Keratinocyte (primary cell): ENCODE measurements at places on chromosomes 4 and X. TPM values are rescaled to one million over a fixed set of nuclear protein-coding genes. Genes with fewer than 3 reads are reported as not detected.

DNA sequence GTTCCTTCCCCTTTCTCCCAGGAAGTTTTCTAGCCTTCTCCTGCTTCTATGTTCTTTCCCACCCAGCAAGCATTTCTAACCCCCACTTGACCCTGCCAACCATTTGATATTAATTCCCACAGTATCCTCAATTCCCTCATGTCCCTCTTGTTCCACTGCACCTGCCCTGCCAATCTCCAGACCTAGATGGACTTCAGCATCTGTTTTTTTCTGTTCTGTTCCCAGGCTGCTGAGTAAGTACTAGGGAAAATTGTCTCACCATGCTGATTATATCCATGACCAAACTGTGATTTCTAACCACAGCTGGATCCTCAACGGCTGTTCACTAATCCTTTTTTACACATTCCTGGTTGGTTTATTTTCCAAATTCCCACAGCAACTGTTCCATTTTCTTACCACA is 37.7 kb downstream of the CLCN5 start:
- DNase-seq, result no peak

DNA sequence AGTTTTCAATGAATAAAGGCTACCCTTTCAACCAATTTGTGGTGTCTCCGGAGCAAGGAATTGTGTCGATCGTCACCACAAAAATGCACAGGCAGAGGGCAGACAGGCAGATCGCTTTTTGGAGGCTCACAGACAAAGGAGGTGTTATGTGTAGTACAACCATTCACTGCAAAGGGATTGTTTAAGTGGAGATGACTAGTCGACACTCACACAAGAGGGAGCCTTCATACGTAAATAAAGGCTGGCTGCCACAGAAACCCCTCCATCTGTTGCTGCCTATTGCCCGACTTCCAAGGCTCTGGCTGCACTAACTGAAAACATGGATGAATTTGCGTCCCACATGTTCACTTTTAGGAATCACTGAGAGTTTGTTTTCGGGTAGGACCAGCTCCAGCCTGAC is 281.1 kb downstream of the NKX6-1 start:
- no peak for DNase-seq

DNA sequence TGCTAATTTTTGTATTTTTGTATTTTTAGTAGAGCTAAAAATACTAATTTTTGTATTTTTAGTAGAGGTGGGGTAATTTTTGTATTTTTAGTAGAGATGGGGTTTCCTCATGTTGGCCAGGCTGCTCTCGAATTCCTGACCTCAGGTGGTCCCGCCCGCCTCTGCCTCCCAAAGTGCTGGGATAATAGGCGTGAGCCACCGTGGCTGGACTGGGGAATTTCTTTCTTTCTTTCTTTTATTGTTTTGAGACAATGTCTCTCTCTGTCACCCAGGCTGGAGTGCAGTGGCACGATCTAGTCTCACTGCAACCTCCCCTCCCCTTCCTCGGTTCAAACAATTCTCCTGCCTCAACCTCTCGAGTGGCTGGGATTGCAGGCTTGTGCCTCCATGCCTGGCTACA is 83.0 kb downstream of the FAM193A start:
- DNase-seq, result no peak

DNA sequence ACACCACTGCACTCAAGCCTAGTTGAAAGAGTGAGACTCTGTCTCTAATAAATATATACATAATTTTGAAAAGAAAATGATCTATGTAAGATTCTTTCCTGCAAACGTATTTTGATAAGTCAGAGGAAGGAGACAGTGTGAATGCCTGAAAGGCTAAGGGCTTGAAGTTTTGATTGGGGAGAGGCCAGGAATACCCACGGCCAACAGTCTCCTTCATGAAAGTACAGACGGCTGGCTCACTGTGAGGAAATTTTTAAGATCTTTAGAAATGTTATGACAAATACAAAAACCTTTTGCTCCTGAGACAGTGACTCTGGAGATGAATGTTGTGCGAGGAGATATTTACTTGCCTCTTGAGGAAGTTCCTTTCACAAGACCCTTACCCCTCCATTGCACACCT is 111.4 kb upstream of the KLHL13 start:
- no peak for DNase-seq

- DNase-seq, result no peak
Measured at GRCh38 chrX:12159799-12160198, 21.5 kb downstream of the FRMPD4 start.

DNA sequence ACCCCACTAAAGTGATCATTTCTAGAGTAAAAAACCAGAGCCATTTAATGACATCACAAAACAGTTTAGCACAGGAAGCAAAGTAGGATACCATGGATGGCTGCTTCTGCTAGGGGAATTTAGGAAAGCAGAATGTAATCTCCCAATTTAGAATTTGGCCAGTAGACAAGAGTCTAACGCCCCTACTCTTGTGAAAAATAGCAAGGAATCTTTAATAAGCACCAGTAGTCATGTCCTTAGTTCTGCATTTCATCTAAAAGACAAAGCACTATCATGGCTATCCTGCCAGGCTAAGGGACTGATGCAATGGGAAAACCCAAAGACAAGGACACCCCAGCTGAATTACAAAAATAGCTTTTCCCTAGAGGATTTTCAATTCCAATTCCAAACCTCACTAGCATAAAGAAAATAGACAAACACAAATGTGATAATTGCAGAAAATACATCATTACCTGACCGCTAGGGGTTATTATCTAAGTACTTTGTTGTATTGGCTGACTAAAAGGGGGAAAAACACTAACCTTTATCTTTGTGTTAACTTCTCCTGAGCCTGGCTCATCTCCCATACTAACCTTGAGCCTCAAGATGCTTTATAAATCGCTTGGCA is 2.6 kb upstream of the AMMECR1 start:
- no peak for DNase-seq

DNA sequence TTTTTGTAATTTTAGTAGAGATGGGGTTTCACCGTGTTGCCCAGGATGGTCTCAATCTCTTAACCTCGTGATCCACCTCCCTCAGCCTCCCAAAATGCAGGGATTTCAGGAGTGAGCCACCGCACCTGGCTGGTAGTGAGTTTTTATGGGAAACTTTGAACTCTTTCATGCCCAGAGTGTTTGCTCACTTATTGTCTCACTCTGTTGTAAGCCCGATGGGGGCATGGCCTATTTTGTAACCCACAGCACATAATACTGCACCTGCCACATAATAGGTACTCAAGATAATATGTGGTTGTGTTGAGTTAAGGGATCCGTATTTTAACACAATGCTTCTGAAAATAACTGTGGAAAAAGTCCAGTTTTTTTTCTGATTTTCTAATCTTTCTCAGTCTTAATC is 109.6 kb upstream of the GIMD1 start:
- no peak for DNase-seq

- no peak for DNase-seq
Measured at GRCh38 chrX:130082244-130083106, 27.8 kb downstream of the ELF4 start.

DNA sequence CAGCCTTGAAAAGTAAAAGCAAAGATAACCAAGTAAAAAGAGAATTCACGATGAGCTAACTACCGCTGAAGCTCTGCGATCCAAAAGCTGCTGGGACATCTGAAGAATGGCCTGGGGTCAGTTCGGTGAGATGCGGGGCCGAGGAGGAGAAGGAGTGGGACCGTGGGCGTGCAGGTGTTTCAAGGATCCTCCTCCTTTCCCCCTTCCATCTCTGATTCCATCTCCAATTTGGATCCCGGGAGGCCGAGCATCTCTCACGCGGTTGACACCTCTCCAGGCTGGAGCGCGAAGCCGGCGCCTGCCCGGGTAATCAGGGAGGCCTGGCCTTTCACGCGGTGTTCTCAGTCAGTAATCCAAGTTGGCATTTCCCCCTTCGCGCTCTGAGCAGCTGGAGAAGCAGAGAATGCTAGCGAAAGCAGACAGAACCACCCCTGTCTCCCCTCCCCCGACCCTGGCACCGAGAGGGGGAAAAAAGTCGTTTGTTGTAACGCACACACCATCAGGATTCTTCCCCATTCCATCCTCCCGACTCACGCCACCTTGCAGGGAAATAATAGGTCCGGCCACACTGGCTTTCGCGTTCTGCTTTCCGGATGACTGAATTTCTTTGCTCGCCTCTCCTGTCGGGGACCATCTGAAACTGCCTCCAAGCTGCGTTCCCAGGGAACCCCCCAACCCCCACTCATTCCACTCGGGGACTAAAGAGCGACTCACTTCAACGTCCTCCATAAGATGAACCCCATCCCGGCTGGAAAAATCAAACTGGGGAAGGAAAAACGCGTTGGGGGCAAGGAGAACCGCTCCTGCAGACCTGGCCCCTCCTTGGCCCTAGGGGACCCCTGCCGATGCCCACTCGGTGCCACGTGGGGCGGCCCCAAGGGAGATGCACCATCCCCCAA is 6.5 kb downstream of the NEUROG2 start:
- no peak for DNase-seq

- DNase-seq, result no peak
Measured at GRCh38 chrX:19889582-19890342, 2.4 kb upstream of the SH3KBP1 start.

GRCh38 chrX:21167011-21167410 is 207.2 kb upstream of the CNKSR2 start:
- DNase-seq, result no peak

- no peak for DNase-seq
Measured at GRCh38 chrX:1041091-1041490, 171.4 kb downstream of the CRLF2 start.

DNA sequence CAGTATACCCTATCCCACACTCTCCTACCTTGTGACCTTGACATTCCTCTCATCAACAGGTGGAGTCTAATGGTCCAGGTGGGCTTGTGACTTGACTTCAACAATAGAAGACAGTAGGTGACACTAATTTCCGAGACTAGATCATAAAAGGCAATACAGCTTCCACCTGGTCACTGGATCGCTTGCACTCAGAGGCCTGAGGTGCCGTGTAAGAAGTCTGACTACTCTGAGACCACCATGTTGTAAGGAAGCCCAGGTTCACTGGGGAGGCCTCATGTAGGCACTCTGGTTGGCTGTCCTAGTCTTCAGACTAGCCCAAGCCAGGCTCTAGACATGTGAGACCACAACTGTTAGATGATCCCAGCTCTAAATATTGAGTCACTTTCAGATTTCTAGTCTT is 370.4 kb downstream of the MID1IP1 start:
- DNase-seq, result no peak

GRCh38 chr4:170698334-170698733 is 608.6 kb upstream of the AADAT start:
- no peak for DNase-seq

GRCh38 chr4:183356931-183357675 is 34.9 kb upstream of the CLDN24 start:
- DNase-seq, result peak; percentile 90

GRCh38 chr4:185945906-185946305 is 123.0 kb upstream of the TLR3 start:
- DNase-seq, result no peak

- DNase-seq, result no peak
Measured at GRCh38 chr4:162912482-162912881, 254.2 kb downstream of the NAF1 start.

DNA sequence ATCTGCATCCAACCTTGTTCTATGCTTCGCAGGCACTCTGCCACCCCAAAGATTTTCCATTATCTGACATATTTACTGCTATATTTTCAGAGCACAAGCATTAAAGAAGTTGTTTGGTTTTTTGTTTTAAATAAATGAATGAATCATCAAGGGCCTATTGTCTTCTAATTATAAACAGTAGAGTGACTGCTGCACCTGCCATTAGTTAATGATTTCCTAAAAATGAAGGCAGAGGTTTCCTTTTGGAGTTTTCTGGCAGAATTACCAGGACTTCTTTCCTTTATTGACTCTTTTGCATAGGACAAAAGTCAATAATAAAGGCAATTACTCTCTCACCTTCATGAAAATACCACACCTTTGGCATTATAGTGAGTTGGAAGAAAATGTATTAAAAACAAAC is 238.1 kb downstream of the INPP4B start:
- no peak for DNase-seq

GRCh38 chrX:40843643-40844042 is 108.3 kb upstream of the MED14 start:
- no peak for DNase-seq

- no peak for DNase-seq
Measured at GRCh38 chr4:11698033-11698432, 269.3 kb upstream of the HS3ST1 start.

DNA sequence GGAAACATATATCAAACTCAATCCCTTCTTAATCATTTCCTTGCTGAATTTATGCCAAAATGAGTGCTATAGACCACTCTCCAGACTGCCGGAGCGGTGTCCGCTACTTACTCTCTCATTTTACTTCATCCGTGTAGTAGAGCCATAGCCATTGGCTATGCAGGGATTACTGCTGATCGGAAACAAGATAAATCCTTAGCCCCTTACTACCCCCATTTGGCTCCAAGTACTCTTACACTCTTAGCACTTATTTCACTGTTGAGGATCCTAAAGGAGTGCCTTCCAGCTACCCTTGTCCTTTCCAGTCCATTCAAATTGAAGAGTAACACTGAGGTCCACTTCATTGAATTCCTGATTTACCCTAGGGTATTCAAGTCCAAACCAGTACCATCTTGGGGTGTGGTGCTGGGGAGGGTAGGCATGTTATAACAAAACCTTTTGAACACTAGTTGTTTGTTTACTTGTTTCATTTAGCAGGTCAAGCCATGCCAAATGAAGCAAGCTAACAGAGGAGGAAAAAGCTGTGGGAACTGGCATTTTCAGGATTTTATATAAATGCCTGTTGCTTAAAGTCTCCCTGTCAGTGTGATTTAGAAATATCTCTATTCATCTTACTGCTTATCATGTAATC is 715.1 kb downstream of the FSTL5 start:
- DNase-seq, result no peak

- no peak for DNase-seq
Measured at GRCh38 chr4:21512353-21512752, 436.2 kb downstream of the KCNIP4 start.

DNA sequence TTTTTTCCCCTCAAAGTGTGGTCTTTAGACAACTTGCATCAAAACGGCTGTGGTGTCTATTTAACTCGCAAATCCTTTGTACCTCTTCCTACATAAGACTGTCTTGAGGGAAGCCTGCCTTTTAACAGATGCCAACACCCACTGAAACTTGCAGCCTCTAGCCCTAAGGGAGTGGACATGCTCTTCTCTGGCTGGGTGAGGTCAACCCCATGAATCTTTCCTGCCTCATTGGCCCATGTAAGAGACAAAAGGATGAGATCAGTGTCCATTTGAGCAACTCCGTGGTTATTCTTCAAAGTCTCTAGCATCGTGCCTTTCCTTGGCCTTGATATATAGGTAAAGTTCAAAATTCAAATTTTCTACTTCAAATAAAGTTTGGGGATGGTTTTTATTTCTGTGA is 134.7 kb downstream of the SHROOM3 start:
- DNase-seq, result no peak

The SPIN3 gene
- polyA plus RNA-seq, result 2.5 to 5.5 TPM (median 4.3 TPM) in 3 replicates

The ZMAT1 gene
- 0.03 to 0.04 TPM in 2 of 3 replicates, not detected in the other for polyA plus RNA-seq

The SNX12 gene
- 78.8 to 94.0 TPM (median 83.7 TPM) in 3 replicates for polyA plus RNA-seq

The BTK gene
- polyA plus RNA-seq, result 0.05 to 0.42 TPM (median 0.18 TPM) in 3 replicates

The FAM184B gene
- 0.01 TPM in 3 replicates for polyA plus RNA-seq

The RAB39B gene
- polyA plus RNA-seq, result 0.05 to 0.07 TPM in 2 of 3 replicates, not detected in the other

The AGA gene
- polyA plus RNA-seq, result 12.0 to 18.0 TPM (median 16.7 TPM) in 3 replicates

The FRG2 gene
- polyA plus RNA-seq, result not detected in 3 replicates

The DCAF8L2 gene
- not detected in 3 replicates for polyA plus RNA-seq
